ENCODE measurements at places on chromosomes 11 and 22. TPM values are rescaled to one million over a fixed set of nuclear protein-coding genes. Genes with fewer than 3 reads are reported as not detected.

DNA sequence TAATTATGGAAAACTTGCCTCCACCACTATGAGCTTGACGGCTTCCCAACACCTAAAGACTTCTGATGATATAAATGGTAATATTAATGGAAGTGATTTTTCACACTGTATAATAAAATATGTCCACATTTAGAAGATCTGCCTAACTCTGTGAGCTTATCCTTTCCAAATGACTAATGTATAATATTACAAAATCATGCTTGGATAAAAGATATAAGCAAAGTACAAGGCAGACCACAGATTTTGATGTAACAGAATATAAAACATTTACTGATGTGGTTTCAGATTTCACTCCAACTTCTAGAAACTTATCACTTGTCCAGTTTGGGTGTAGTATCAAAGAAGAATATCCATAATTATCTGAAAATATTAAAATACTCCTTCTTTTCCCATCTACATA, 36.9 kb downstream of the GALNT18 start:
- DNase-seq, result no peak

- DNase-seq, result no peak
These were observed 38.7 kb upstream of the ELF5 start for GRCh38 chr11:34552270-34552669.

GRCh38 chr11:119780222-119780953, 51.4 kb upstream of the NECTIN1 start:
- DNase-seq, result peak; percentile 28

DNA sequence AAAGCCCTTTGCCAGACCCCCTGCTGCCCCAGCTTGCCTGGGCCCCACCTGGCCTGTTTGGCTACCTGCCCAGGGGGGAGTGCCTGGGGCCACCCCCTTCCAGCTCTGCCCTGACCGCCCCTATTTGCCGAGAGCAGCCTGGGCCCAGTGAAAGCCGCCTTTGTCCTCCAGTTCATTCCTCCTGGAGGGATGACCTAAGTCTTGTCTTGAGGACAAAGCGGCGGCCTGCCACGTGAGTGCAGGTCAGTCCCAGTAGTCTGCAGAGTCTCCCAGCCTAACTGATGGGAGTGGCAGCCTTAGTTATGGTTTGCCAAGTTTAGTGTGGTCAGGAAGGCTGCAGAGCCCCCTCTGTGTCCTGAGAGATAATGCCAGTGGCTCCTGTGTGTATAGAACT, 115.9 kb upstream of the CRYBB3 start:
- DNase-seq, result peak; percentile 27

DNA sequence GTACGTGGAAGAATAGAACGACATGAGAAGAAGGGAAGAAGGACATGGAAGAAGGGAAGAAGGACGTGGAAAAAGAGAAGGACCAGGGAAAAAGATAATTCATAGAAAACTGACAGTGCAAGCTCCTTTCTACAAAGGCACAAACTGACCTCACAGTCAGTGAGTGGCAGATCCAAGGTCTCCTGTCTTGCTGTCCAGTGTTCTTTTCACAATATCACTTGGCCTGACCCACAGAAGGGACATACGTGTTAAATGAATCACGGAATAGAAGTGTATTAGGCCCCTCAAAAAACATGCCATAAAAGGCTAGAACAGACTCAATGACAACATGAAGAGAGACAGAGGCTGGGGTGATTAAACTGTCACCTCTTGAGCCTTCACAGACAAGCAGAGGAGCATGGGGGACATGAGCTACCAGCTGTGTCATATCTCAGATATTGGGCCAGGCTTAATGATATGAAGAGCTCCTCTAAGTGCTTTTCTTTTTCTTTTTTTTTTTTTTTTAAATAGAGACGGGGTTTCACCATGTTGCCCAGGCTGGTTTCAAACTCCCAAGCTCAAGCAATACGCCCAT, 4.6 kb downstream of the ASCC2 start:
- DNase-seq, result no peak

GRCh38 chr22:46902436-46902835, 140.0 kb downstream of the TBC1D22A start:
- DNase-seq, result no peak

GRCh38 chr11:35763301-35763700, 100.7 kb downstream of the TRIM44 start:
- no peak for DNase-seq

GRCh38 chr11:44729713-44730112, 3.0 kb downstream of the TSPAN18 start:
- DNase-seq, result no peak

DNA sequence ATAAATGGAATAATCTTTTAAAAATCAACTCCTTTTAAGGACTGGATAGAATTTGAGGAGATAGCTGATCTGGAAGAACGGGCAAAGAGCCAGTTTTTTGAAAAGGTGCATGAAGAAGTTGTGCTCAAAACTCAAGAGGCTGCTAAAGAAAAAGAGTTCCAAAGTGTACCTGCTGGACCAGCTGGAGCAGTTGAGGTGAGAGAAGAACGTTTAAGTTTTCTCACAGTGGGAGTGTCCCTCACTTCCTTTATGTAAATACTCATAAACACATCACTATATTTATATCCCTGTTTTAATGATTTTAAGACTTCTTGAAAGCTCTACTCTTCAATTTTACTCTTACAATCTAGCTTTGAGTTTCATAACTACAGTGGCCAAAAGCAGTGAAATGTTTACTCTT, 11.7 kb upstream of the ANKRD42 start:
- no peak for DNase-seq

DNA sequence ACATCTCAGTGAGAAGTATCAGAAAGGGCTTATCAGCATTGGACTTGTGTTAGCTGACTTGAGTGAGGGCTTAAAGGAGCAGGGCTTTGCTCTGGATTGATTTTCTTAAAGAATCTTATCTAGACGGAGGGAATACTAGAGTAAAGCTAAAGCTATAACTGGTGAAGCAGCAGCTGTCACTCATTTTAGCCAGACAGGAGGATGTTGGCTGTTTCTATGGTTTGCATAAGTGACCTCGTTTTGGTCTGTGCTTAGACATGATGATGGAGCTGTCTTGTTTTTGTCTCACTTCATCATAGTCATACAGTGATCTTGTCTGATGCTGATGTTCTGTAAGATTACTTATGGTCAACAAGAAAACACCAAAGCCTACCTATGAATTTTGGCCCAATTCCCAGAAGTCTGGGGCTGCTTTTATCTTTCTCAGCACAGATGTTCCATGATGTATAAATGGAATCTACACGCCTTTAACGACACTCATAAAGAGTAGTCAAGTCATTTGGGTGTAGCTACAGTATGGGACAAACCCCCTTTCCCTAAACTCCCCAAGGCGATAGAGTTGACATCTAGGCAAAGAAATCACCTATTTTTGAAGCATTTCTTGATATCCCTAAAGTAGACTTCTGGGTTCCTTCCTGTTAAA, 77.5 kb upstream of the UCP3 start:
- DNase-seq, result no peak

- DNase-seq, result peak; percentile 88
These were observed 8.7 kb downstream of the SPTBN2 start for GRCh38 chr11:66720223-66720898.

DNA sequence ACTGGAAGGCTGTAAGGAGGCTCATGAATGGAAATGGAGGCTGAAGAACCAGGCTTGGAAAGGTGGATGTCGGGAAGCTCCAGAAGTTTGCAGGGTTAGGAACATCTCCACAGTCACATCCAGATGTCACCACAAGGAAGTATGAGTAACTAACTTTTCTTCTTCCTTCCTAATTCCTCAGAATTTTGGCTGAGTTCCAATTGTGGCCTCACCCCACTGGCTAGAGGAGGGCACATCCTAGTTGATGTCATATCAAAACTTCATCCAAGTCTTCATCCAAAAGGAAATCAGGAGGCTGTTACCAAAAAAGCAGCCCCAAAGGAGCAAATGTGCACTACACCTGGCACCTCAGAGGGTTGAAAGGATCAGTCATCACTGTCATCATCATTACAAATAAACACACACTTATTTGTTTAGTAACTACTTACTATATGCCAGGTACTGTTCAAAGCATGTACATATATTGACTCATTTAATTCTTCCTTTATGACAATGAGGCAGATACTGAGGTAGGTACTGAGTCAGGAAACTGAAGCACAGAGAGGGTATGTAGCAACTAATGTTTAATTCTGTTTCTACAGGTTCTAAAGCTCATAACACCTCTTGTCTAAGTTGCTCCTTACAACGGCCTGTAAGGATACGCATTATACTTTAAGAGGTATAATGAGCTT, 7.3 kb upstream of the PTPN5 start:
- DNase-seq, result no peak

GRCh38 chr11:95175818-95176380, 55.1 kb downstream of the SESN3 start:
- DNase-seq, result no peak

DNA sequence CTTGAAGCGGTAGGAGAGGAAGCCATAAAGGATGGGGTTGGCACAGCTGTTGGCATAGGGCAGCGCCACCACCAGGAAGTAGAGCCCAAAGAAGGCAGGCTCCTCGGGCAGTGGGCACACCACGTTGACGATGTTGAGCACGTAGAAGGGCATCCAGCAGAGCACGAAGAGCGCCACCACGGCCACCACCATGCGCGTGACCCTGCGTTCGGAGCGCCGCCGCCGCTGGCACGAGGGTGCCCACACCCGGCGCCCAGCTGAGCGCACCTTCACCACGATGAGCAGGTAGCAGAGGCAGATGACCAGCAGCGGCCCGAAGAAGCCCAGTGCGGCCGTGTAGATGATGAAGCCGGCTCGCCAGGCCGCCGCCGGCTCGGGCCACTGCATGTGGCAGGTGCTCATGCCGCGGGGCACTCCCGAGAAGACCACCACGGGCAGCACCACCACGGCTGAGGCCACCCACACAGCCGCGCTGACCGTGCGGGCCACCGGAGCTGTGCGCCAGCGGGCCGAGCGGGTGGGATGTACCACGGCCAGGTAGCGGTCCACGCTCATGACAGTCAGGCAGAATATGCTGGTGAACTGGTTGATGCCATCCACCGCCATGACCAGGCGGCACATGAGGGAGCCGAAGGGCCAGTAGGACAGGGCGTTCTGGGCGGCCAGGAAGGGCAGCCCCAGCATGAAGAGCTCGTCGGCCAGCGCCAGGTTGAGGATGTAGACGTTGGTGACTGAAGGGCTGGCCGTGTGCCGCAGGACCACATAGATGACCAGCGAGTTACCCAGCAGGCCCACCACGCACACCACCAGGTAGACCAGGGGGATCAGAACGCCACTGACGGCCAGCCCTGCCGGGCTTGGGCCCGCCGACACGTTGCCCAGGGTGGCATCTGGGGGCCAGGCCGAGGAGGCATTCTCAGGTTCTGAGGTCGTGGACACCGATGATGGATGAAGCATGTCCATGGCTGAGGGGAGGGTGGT, 5.1 kb downstream of the SSTR3 start:
- no peak for DNase-seq

- DNase-seq, result no peak
These were observed 81.3 kb upstream of the BLID start for GRCh38 chr11:122197066-122197987.

The IL10RA gene
- total RNA-seq, result 13.3 TPM

The HBG2 gene
- total RNA-seq, result not detected

The BACE1-AS gene
- 6.6 TPM for total RNA-seq

The TMEM45B gene
- total RNA-seq, result not detected
